ENCODE measurements at places on chromosomes 11 and 22. TPM values are rescaled to one million over a fixed set of nuclear protein-coding genes. Genes with fewer than 3 reads are reported as not detected.

DNA sequence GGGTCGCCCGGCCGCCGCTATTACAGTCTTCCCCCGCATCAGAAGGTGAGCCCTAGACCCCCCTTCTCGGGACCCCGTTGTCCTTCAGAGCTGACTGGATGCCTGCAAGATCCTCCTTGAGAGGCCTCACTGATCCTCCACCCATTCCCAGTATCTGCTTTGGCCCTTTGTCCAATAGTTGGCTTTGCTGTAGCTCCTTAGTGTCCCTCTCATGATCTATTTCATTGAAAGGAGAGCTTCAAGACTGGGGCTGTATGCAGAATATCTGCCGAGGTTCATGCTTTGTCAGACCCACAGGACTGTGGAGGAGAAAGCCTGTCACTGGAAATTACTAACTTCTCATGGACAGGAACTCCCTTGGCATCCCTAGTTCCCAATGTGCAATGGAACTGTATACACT lies 499 bp downstream of the DLAT start:
- DNase-seq: no peak

- no peak for DNase-seq
These were observed 7.0 kb downstream of the THY1 start for GRCh38 chr11:119415966-119416365.

Gene CNGA4
- 0.26 TPM for total RNA-seq

Gene KRTAP5-9
- 0.23 TPM for total RNA-seq

Data from mucosa of gallbladder (tissue), 1 donor.